ENCODE measurements at places on chromosomes 11 and 22.
A peak's percentile ranks its signal among the peaks of the same experiment; 100 is the strongest.

GRCh38 chr11:115616971-115617370 lies 112.8 kb upstream of the CADM1 start:
- no peak for DNase-seq
- H3K27ac ChIP-seq: no peak overlapping the region
- peaks cover 3% of the 10 kb centered on the region for H3K4me1 ChIP-seq

- no peak for DNase-seq
- H3K4me1 ChIP-seq: no peaks in the 10 kb centered on the region
These were observed 115.4 kb upstream of the NAV2 start for GRCh38 chr11:19597206-19597605.

- H3K4me1 ChIP-seq: no peaks in the 10 kb centered on the region
- H3K27ac ChIP-seq: no peak overlapping the region
- DNase-seq: no peak
- no peaks in the 10 kb centered on the region for H3K27me3 ChIP-seq
- H3K4me3 ChIP-seq: no peak overlapping the region
These were observed 36.5 kb downstream of the LRRC74B start for GRCh38 chr22:21082248-21082647.

DNA sequence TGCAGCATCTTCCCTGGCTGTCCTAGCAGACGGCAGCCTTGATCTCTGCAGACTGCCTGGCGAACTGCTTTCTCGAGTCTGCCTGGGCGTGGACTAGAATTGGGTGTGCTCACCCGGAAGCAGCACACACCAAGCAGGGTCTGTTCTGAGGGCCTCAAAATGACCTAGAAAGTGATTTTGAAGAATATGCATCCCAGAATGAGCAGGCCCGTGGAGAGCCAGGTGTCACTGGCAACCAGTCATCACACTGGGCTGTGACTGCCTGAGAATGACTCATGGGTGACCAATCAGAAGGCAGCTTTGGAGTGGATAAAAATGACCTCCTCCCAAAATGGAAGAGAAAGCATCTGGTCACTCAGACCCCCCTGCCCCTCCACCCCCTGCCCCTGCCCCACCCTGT lies 114.9 kb upstream of the NECTIN1 start:
- H3K4me1 ChIP-seq: peaks cover 3% of the 10 kb centered on the region

GRCh38 chr11:46296528-46297448 lies 19.3 kb downstream of the CREB3L1 start:
- H3K36me3 ChIP-seq: no peaks in the 10 kb centered on the region
- peaks cover 14% of the 10 kb centered on the region for H3K4me1 ChIP-seq
- H3K4me3 ChIP-seq: no peak overlapping the region
- H3K27me3 ChIP-seq: no peaks in the 10 kb centered on the region
- peak; percentile 99 for DNase-seq
- H3K27ac ChIP-seq: peak overlapping the region; percentile 78

DNA sequence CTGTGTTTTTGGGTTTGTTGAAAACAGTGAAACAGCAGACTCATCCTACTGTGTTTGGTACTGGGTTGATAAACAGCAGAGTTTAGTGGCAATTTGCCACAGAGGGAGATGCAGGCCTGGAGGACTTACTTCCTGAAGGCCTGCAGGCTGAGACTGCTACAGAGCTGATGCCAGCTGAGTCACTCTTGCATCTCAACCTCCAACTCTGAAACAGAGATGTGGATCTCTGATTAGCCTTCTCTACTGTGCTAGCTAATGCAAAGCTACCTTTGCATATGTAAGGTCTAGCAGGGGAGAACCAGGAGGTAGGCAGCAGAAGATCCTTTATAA lies 14.3 kb downstream of the ATP5MG start:
- H3K4me3 ChIP-seq: no peak overlapping the region
- peak; percentile 99 for DNase-seq
- no peaks in the 10 kb centered on the region for H3K27me3 ChIP-seq
- peak overlapping the region; percentile 39 for H3K27ac ChIP-seq
- no peaks in the 10 kb centered on the region for H3K36me3 ChIP-seq

GRCh38 chr11:2272946-2273280 lies 2.5 kb upstream of the ASCL2 start:
- H3K4me1 ChIP-seq: no peaks in the 10 kb centered on the region
- H3K4me3 ChIP-seq: no peak overlapping the region
- no peaks in the 10 kb centered on the region for H3K36me3 ChIP-seq
- H3K27me3 ChIP-seq: peaks cover 28% of the 10 kb centered on the region

DNA sequence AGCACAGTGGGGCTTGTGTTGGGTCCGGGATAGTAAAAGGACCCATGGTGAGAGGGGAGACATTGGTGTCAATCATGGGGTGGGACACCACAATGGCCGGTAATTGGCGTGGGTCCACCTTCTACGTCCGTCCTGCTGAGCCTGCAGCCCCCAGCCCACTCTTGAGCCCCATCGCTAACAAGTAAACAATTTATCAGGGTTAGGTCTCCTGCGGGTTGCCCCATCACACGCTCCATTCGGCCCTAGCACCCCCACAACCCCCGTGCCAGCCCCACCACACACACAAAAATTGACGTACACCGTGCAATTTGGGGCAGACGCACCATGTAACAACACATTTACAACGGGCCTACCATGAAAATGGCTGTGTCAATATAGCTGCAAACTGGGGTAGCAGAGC lies 86.5 kb upstream of the HTATIP2 start:
- no peak overlapping the region for H3K4me3 ChIP-seq
- no peaks in the 10 kb centered on the region for H3K36me3 ChIP-seq
- H3K27me3 ChIP-seq: no peaks in the 10 kb centered on the region
- DNase-seq: no peak
- H3K4me1 ChIP-seq: no peaks in the 10 kb centered on the region
- H3K27ac ChIP-seq: no peak overlapping the region

DNA sequence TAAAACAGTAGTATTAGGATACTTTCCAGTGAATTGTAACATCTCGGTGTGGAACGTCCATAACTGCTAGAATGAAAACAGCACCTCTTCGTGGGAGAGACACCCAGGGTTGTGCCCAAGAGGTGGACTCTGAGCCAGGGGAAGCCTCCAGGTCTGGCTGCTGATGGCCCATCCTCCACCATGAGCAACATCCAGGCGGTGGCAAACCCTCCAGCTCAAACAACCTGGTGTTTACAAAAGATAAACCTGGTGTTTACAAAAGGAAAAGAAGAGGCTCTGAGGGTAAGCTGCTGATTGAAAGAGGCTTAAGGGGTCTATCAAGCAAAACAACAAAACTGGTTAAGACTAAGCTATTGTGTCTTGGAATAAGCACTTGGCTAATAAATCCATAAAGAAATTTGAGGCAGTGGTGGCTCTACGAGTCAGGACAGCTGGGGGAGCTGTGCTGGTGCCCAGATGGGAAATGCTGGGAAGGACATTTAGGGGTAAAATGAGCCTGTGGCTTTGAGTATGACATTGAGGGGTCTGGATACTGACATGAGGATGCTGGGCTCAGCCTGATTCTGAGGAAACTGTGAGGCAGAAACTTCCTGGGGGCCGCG lies 909.0 kb downstream of the BRD1 start:
- H3K4me3 ChIP-seq: no peak overlapping the region
- no peaks in the 10 kb centered on the region for H3K36me3 ChIP-seq
- no peaks in the 10 kb centered on the region for H3K27me3 ChIP-seq
- no peak overlapping the region for H3K27ac ChIP-seq
- no peaks in the 10 kb centered on the region for H3K4me1 ChIP-seq
- no peak for DNase-seq

GRCh38 chr22:31532060-31532459 lies 35.7 kb downstream of the SFI1 start:
- no peaks in the 10 kb centered on the region for H3K36me3 ChIP-seq
- H3K27ac ChIP-seq: no peak overlapping the region
- H3K27me3 ChIP-seq: no peaks in the 10 kb centered on the region
- no peaks in the 10 kb centered on the region for H3K4me1 ChIP-seq
- no peak overlapping the region for H3K4me3 ChIP-seq

- H3K36me3 ChIP-seq: no peaks in the 10 kb centered on the region
- H3K4me3 ChIP-seq: peak overlapping the region; percentile 3
- peaks cover 8% of the 10 kb centered on the region for H3K4me1 ChIP-seq
- H3K27me3 ChIP-seq: no peaks in the 10 kb centered on the region
- no peak overlapping the region for H3K27ac ChIP-seq
These were observed 25.0 kb upstream of the SUSD2 start for GRCh38 chr22:24156141-24156912.

DNA sequence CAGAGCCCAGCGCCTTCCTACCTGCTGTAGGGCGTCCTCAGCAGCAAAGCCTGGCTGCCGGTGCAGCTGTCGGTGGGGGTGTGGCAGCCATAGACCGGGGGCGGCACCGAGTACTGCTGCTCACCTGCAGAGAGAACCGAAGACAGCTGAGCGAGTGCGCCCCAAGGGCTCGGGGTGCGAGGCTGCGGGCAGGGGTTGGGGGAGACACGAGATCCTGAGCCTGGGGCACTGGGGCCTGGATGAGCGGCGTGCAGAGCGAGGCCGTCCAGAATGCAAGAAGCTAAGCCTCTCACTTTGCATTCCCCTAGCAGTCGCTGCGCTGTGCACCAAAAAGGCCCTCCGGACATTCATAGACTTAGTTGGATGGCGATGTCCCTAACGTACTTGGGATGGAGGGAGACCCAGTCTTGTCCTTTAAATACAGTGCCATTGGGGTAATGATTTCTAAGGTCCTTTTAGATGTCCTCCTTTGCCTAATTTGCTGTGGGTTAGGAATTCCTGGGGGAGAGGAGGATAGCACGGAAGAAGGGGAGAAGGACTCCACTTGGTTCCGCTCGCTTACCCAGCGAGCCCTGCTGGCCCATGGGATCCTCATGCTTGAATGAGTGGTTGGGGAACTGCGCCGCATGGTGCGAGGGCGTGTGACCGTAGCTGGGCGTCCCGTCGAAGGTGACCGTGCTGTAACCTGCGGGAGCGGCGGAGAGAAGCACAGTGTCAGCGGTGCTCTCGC lies 7.2 kb downstream of the WT1 start:
- no peaks in the 10 kb centered on the region for H3K36me3 ChIP-seq
- H3K27me3 ChIP-seq: peaks cover 54% of the 10 kb centered on the region
- H3K4me1 ChIP-seq: no peaks in the 10 kb centered on the region
- no peak overlapping the region for H3K4me3 ChIP-seq
- peak; percentile 38 for DNase-seq

DNA sequence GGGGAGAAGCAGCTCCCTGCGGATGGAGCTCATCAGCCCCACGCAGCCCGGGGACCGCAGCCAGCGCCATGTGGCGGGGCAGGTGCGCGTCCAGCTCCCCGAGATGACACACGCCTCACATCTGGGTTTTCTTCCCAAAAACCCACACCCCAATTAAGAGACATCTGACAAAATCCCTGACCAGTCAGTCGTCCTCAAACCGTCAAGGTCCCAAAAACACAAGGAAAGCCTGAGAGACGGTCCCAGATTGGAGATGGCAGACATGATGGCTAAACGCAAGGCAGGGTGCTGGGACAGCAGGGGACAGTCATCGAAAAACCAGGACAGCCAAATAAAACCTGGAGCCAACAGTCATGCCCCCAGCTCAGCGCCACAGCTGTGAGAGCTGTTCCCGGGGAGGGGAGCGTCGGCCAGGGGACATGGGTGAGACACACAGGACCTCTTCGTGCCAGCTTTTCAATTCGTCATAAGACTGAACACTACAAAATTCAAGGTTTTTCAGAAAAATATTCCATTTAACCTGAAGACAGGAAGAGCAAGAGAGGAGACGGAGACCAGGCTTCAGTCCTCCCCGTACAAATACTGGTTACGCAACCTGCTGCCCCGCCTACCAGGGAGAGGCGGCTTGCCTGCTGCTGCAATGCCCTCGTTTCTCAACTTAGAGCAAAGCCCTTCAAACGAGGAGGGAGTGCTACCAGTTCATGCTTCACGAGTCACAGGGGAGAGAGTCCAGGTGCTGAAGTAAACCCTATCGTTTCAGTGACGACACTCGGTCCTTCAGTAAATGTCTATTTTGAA lies 10.5 kb downstream of the TOLLIP start:
- no peak overlapping the region for H3K27ac ChIP-seq
- DNase-seq: peak; percentile 69
- no peaks in the 10 kb centered on the region for H3K27me3 ChIP-seq
- no peaks in the 10 kb centered on the region for H3K36me3 ChIP-seq

DNA sequence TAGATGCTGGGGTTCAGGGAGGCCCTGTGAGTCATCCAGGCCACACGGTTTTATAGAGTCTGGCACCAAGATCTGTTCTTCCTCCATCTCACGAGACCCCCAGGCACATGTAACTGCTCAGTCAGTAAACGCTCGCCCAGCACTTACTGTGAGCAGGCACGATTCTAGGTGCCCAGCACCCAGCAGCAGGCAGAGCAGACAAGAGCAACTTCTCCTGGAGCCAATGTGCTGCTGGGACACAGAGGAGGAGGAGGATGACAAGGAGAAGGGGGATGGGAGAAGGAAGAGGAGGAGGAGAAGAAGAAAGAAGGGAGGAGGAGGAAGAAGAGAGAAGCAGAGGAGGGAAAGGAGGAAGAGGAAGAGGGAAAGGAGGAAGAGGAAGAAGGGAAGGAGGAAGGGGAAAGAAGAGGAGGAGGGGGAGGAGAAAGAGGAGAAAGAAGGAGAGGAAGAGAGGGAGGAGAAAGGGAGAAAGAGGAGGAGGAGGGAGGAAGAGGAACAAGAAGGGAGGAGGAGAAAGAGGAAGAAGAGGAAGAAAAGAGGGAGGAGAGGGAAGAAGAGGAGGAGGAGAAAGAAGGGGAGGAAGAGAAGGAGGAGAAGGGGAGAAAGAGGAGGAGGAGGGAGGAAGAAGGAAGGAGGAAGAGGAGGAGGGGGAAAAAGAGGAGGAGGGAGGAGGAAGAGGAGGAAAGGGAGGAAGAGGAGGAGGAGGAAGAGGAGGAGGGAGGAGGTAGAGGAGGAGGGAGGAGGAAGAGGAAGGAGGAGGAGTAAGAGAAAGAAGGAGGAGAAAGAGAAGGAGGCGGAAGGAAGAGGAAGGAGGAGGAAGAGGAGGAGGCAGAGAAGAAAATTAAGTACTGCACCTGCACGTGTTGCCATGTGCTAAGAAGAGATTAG lies 77.6 kb upstream of the RTL6 start:
- H3K36me3 ChIP-seq: no peaks in the 10 kb centered on the region
- no peak overlapping the region for H3K27ac ChIP-seq
- no peaks in the 10 kb centered on the region for H3K4me1 ChIP-seq
- H3K4me3 ChIP-seq: no peak overlapping the region
- DNase-seq: no peak
- no peaks in the 10 kb centered on the region for H3K27me3 ChIP-seq

- H3K36me3 ChIP-seq: no peaks in the 10 kb centered on the region
- no peak overlapping the region for H3K27ac ChIP-seq
- H3K4me1 ChIP-seq: no peaks in the 10 kb centered on the region
- no peak for DNase-seq
- H3K27me3 ChIP-seq: peaks cover 1% of the 10 kb centered on the region
These were observed 7.4 kb downstream of the BARX2 start for GRCh38 chr11:129383060-129383459.

DNA sequence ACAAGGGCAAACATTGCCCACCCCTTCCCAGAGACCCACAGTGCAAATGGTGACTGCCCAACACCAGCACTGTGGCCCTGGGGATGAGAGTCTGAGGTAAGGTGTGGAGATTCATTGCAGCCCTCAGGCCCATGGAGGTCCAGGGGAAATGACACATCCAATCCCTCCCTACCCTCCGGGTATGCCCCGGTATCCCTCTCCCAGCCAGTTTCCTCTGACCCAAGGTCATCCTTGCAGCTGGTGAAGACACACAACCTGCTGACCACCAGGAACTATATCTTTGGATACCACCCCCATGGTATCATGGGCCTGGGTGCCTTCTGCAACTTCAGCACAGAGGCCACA lies 18.9 kb upstream of the UVRAG start:
- no peaks in the 10 kb centered on the region for H3K36me3 ChIP-seq
- no peaks in the 10 kb centered on the region for H3K4me1 ChIP-seq
- no peak overlapping the region for H3K27ac ChIP-seq
- DNase-seq: no peak
- H3K27me3 ChIP-seq: no peaks in the 10 kb centered on the region
- no peak overlapping the region for H3K4me3 ChIP-seq

GRCh38 chr11:19829109-19829837 lies 116.6 kb downstream of the NAV2 start:
- no peak overlapping the region for H3K4me3 ChIP-seq
- H3K36me3 ChIP-seq: no peaks in the 10 kb centered on the region
- H3K27ac ChIP-seq: no peak overlapping the region
- H3K4me1 ChIP-seq: peaks cover 2% of the 10 kb centered on the region
- H3K27me3 ChIP-seq: no peaks in the 10 kb centered on the region

All from mesendoderm (in vitro differentiated cells).